Fibroblast of the aortic adventitia (primary cell): ENCODE measurements at places on chromosomes 6 and 20.

GRCh38 chr6:26502165-26502564 is 2.1 kb downstream of the BTN1A1 start:
- DNase-seq = no peak

GRCh38 chr6:24779416-24780016 is 4.8 kb downstream of the GMNN start:
- no peak for DNase-seq

- no peak for DNase-seq
These were observed 283.8 kb downstream of the CDC5L start for GRCh38 chr6:44671333-44671732.

DNA sequence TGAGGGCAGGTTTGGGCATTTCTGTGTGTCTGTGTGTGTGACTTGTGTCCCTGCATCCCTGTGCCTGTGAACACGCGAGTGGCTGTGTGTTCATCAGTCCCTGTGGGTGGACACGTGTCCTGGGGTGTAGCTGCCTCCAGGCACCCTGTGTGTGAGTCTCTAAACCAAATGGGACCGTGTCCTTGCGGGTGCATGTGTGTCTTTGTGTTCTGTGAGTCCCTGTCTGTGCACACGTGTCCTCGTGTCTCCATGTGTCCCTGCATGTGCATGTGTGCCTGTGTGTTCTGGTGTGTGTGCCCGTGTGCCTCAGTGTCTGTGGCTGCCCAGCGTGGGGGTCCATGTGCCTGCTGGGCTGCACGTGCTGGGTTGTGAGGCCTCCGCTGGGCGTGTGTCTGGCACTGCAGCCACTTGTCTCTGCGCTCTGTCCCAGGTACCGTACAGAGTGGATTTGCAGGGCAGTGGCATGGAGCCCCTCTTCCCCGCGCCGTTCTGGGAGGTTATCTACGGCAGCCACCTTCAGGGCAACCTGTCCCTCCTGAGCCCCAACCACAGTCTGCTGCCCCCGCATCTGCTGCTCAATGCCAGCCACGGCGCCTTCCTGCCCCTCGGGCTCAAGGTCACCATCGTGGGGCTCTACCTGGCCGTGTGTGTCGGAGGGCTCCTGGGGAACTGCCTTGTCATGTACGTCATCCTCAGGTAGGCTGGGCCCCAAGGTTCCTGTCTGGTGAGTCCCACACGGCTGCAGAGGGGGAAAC is 8.2 kb upstream of the LKAAEAR1 start:
- no peak for DNase-seq

- no peak for DNase-seq
These were observed 292.6 kb upstream of the PREP start for GRCh38 chr6:105695461-105695860.

- no peak for DNase-seq
These were observed 672.1 kb downstream of the HACE1 start for GRCh38 chr6:104187616-104188015.

GRCh38 chr6:21371676-21372171 is 221.8 kb upstream of the SOX4 start:
- DNase-seq = peak; percentile 71

DNA sequence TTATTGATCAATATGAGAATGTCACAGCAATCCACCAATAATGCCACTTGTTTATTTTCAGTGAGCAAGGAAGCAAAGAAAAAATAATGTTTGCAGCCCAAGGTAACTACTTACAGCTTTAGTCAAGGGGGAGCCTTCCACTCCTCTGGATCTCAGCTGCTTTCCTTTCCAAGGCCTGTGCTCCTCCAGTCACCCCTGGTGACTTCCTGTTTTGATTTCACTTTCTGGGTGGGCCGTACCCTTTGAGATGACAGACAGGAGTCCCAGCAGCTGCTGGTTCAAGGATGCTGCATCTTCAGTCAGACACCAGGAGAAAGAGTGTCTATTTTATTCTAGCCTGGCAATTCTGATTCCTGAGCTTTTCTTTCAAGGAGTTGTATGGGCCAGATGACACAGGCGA is 5.6 kb upstream of the VNN2 start:
- no peak for DNase-seq

DNA sequence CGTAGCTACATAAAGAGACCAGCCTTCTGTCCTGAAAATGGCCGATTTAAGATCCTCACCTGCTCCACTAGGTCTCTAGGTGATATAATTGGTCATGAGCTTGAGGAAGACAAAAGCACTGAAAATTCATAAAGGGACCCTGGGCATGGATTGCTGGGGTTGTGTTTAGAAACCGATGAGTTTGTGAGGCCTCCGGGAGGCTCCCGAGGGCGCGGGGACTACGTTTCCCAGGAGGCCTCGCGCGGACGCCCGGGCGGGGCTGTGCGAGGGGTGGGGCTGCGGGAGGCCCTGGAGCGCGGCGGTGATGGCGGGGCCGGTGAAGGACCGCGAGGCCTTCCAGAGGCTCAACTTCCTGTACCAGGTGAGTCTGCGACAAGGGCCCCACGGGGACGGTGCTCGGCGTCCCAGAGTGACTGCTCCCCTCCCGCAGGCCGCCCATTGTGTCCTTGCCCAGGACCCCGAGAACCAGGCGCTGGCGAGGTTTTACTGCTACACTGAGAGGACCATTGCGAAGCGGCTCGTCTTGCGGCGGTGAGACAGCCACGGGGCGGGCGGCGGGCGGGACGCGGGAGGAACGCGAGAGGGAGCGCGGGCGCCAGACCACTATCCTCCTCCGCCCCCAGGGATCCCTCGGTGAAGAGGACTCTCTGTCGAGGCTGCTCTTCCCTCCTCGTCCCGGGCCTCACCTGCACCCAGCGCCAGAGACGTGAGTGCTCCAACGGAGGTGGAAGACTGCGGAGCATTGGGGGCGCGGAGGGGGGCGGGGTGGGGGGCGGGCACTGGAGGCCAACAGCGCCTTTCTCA is at the start of gene RPP21:
RPP21 (plus strand) TSS at position 289 of the 804 bp plus-strand sequence; CDS start at position 305, 16 bp downstream.
- peak; percentile 66 for DNase-seq

DNA sequence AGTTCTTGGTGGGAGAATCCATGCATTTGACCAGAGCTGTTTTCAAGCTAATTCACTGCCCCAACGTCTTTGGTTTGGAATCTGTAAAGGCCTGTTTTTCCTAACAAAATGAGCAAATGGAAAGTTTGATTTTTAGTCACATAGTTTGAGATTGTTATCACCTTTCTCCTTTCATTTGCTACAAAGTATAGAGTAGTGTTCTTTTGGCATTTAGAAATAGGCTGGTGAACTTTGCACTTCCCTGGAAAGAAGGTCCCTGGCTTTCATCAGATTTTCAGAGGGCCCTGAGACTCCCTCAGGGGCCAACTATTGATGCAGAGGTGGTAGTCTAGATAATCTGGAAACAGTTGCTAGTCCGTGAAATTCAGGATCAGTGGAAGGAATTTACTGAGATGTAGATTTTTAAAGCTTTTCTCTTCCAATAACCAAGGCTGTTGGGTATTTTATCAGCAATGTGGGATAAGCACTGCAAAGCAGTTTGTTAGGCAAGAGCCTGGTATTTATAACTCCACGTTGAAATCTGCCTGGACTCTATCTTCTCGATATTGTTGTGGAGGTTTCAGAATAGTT is 1.7 kb downstream of the ARFGEF2 start:
- DNase-seq = peak; percentile 56

DNA sequence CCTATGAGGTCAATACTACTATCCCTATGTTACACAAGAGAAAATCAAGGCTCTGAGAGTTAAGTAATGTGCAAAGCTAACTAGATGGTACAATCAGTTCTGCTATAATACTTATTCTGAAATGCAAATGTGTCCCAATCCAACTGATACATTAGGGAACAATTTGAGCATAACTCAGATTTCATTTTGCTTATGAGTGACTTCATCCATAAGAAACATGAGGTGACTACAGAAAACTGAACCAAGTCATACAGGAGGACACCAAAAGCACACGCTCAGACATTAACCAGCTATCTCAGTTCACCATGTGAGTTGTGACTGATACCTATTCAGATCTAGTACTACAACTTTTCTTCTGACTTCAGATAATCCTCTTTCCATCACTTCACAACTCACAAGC is 179.9 kb upstream of the RUNX2 start:
- no peak for DNase-seq

DNA sequence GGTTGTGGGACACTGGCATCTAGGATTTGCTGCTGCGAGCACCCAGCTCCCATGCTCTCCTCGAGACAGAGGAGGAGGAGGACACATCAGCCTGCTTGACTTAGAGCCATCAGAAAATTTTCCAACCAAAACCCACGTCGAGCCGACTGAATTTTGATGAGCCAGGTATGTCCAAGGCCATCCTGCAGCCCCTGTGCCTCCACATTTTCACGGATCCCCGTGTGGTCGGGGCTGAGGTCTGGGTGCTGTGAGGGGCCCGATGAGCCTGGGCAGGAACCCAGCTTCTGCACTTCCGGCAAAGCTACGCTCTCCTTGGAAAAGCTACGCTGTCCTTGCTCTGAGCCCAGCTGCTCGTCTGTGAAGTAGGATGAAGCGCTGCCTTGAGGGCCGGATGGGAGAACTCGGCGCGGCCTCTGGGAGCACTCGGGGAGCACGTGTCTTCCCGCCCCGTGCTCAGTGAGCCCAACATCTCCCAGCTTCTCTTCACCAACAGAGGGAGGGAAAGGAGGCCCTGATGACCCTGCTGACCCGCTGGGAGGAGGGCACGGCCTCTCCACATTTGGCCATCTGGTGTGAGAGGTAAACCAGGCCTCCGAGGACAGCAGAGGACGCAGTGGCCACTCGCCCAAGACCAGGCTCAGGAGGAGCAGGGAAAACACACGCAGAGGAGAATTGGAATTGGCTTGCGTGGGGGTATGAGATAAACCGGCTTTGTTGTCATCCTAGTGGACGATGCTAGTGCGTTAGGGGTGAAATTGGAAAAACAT is 33.9 kb downstream of the PSMG4 start:
- DNase-seq = no peak

- no peak for DNase-seq
These were observed 28.1 kb downstream of the TAF8 start for GRCh38 chr6:42078386-42078785.

DNA sequence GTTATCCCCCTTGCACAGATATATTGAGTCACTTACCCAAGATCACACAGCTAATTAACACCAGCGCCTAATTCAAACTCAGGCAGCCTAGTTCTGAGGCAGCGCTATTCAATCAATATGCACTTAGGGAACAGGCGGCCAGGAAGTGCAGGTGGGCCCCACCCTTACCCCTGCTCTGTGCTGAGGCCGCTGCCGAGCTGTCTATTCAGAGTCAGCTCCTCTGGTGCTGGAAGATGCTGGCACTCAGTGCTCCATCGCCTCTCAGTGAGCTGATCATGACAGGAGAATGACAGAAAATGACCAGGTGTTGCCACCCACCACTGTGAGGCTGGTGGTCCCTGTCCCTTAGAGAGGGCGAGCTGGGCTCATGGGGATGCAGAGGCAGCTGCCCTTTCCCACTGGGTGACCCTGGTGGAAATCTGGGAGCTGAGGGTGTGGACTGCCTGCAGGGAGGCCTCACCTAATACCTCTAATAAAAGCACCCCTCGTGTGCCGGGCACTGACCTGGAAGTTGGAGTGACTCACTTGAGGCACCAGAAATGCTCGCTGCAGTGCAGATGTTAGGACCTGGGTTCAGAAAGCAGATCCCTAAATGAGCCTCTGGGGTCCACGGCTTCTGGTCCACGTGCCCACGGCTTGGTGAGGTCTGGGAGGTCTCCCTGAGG is 42.5 kb upstream of the CD93 start:
- no peak for DNase-seq

DNA sequence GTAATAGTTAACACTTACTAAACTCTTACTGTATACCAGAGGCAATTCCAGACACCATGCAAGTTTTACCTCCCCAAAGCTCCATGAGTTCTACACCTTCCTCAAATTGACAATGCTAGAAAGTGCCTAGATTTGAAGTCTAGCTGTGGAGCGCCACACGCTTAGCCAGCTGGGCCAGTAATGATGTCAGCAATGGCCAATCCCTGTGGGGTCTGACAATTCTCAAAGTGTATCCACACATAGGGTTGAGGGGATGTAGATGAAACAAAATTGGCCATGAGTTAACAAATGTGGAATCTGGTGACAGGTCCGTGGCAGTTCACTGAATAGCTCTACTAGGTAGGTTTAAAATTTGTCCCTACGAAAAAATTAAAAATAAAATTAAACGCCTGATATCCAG is 1.3 kb downstream of the ZNF343 start:
- peak; percentile 30 for DNase-seq

DNA sequence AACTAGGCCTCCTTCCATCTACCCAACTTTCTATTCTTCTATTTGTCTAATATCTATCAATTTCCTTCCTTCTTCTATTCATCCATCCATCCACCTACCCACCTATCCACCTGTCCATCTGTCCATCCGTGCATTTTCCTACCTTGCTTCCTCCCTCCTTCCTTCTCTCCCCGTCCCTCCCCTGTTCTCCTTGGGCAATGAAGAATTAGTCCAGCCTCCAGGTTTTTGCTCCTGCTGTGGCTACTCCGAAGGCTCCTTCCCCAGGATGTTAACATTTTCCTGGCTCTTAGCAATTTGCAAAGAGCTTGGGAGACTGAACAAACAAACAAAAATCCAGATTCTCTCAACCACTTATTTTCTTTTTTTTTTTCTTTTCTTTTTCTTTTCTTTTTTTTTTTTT is 81.6 kb downstream of the KCNB1 start:
- peak; percentile 64 for DNase-seq
